Mesothelial cell of epicardium (in vitro differentiated cells): ENCODE measurements at places on chromosomes 7 and 10. TPM values are rescaled to one million over a fixed set of nuclear protein-coding genes. Genes with fewer than 3 reads are reported as not detected.

DNA sequence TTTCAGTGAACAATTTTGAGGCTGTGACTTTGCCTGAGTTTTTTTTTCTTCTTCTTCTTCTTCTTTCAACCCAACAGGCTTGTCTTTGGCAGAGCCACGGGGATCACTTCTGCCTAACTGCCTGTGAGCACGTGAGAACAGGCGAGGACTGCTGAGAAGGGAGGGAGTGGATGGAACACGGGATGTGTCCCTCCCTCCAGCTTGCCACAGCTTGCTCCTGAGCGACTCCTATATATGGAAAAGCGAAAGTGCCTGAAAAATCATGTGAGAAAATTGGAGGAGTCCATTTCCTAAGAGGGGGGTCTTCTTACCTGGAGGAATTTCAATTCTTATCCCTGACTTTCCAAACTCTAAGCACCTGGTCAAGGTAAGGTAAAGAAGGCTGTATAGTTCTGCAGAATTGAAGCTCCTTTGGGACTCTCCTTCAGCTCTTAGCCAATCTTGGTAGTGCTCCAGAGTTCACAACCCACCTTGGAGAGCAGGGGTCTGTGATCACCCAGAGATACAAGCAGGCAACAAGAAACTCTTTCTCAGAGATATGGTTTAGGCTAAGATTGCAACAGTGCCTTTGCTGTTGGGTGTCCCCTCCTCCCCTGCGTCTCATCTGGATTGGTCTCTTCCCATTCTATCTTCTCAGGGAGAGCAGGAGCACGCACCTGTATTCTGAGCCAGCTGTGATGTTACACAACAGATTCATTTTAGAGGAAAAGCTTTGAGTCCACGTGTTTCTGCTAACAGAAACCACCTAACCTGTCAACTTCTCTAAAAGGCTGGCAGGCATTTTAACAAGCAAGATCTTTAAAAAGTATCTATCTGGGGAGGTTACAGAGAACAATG, at the start of gene MAT1A:
MAT1A (minus strand) TSS at position 208 of the 837 bp plus-strand sequence. CDS start 235 bp downstream, outside the sequence.
- H3K4me3 ChIP-seq, result no peak within 1 kb of the TSS
- peaks cover 4% of the 10 kb centered on the region for H3K4me1 ChIP-seq
- DNase-seq, result no peak

Gene JAKMIP3
- 1.2 to 1.4 TPM (median 1.3 TPM) in 3 replicates for total RNA-seq

Gene TMEM225B
- total RNA-seq, result 2.5 to 3.6 TPM (median 3.2 TPM) in 3 replicates

Gene UCMA
- total RNA-seq, result not detected in 3 replicates

Gene NUTM2D
- total RNA-seq, result 10.1 to 11.2 TPM (median 11.0 TPM) in 3 replicates

- H3K4me1 ChIP-seq, result no peaks in the 10 kb centered on the region
- peaks cover 2% of the 10 kb centered on the region for H3K27me3 ChIP-seq
- no peak overlapping the region for H3K4me3 ChIP-seq
- H3K27ac ChIP-seq, result no peak overlapping the region
- no peaks in the 10 kb centered on the region for H3K36me3 ChIP-seq
Measured at GRCh38 chr7:149050941-149051340, 22.6 kb upstream of the PDIA4 start.

DNA sequence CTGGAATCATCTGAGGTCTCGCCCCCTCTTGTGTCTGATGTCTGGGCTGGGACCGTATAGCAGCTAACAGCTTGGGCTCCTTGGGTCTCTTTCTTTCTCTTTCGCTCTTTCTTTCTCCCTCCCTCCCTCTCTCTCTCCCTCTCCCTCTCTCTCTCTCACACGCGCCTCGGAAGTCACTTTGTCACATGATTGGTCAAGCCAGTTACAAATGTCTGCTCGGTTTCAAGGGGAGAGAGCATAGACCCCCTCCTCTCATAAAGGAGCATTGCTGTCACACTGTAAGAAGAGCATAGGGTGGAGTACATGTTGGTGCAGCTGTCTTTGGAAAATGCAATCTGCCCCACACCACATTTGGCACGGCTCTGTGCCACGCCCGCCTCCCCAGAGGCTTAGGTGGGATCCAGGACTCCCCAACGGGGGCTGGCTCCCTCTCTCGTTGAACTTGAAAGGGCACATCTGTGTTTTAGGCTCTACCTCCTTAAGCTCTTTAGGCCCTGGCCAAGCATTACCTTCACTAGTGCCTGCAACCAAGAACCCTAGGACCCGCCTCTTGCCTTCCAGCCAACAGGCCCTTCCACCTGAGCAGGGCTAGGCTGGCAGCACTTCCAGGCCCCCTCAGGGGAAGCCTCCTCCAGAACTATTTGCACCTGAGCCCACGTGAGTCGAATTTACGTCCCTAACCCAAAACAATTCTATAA, 61.9 kb upstream of the CACUL1 start:
- no peaks in the 10 kb centered on the region for H3K36me3 ChIP-seq
- no peak overlapping the region for H3K27ac ChIP-seq
- H3K27me3 ChIP-seq, result peaks cover 6% of the 10 kb centered on the region
- no peaks in the 10 kb centered on the region for H3K4me1 ChIP-seq
- no peak overlapping the region for H3K4me3 ChIP-seq

GRCh38 chr7:10821156-10821555, 152.5 kb upstream of the PHF14 start:
- DNase-seq, result no peak
- no peaks in the 10 kb centered on the region for H3K36me3 ChIP-seq
- H3K27ac ChIP-seq, result no peak overlapping the region
- H3K4me3 ChIP-seq, result no peak overlapping the region
- no peaks in the 10 kb centered on the region for H3K4me1 ChIP-seq
- no peaks in the 10 kb centered on the region for H3K27me3 ChIP-seq

GRCh38 chr7:11077816-11078215, 104.1 kb downstream of the PHF14 start:
- no peaks in the 10 kb centered on the region for H3K27me3 ChIP-seq
- H3K27ac ChIP-seq, result no peak overlapping the region
- H3K4me1 ChIP-seq, result peaks cover 1% of the 10 kb centered on the region

DNA sequence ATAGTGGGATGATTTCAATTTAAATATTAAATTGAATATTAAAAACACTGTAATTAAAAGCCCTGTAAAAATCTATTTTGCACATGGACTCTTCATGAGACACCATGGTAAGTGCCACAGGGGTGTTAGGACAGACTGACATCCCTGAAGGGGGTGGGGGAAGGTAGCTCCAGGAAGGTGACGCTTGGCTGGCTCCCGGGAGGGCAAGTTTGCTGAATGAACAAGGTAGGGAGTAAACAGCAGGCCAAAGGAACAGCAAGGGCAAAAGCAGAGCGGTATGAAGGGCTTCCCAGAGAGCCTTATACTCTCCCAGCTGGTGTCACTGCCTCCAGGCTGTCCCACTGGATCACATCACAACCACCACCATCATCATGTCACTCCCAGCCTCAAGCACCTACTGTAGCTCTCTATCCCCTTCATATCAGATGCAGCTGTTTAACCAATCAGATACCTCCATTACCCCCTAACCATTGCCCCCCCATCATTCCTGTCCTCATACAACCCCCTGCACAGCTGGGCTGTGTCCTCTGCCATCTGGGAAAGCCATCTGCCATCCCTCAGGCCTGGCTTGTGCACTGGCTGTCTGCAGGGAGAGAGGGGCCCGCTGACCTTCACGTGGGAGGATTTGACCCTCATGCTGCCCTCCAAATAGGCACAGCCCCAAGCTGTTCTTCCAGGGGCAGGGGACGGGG, 19.5 kb downstream of the HSPA12A start:
- H3K27ac ChIP-seq, result no peak overlapping the region
- H3K4me1 ChIP-seq, result peaks cover 27% of the 10 kb centered on the region
- DNase-seq, result no peak
- H3K27me3 ChIP-seq, result no peaks in the 10 kb centered on the region
- H3K4me3 ChIP-seq, result no peak overlapping the region

Gene ARL3
- 13.0 to 13.9 TPM (median 13.7 TPM) in 3 replicates for total RNA-seq

DNA sequence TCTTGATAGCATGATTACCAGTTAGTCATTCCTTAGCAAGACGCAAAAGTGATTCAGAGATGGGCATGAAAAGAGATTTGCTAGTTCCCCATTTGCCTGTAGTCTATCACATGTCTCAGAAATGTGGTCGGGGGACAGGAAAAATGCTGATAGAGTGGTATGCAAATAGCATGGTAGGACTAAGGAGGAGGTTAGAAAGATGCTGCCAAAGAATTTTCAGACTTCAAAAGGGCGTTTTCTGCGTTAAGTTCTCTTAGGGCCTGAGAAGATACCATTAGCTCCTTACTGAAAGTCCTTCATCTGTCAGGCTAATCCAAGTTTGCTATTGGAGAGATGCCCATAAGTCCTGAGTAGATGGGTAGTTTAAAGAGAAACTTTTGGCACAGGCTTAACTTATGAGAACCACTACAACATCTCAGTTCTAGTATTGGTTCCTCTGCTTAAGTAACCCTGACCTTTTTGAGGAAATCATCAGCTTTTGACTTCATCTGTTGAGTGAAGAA, 2.7 kb downstream of the CALD1 start:
- H3K4me1 ChIP-seq, result peaks cover 50% of the 10 kb centered on the region
- H3K27ac ChIP-seq, result no peak overlapping the region
- no peaks in the 10 kb centered on the region for H3K27me3 ChIP-seq
- peak overlapping the region; percentile 35 for H3K4me3 ChIP-seq
- no peak for DNase-seq
- H3K36me3 ChIP-seq, result no peaks in the 10 kb centered on the region

DNA sequence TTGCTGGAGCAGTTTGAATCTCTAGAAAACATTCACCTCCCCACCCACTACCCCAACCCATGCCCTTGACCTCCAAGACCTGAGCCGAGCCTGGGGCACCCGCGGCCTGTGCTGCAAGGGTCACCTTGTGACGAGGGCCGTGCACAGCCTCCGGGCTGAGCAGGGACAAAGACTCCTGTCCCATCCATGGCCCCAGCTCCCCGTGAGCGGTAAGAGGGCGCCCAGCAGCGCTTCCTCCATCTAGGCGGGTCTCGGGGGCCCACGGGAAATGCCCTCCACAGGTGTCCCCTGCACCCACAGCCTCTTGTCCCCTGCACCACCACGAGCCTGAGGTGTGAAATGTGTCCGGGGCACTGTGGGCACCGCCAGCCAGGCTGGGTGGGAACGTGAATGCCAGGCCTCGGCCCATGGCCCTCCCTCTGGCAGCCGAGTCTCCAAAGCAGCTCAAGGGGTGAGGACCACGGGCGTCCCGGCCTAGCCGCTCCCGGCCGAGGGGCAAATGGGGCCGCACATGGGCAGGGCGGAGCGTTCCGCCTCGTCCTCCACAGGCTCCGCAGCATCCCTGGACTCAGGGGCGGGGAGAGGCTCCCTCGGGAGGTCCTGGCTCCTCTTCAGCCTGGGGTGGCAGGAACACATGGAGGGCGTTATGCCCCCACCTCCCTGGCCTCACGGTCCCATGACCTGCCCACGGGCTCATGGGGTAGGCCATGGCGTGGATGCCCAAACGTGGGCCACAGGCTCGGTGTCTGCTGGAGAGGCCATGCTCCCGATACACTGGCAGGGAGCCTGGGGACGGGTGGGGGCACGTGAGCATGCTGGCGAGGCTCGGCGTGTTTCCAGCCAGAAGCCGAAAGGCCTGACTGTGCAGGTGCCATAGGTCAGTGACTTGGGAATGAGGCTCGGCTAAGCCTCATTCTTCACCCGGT, 21.1 kb downstream of the DPYSL4 start:
- no peaks in the 10 kb centered on the region for H3K27me3 ChIP-seq
- no peak overlapping the region for H3K27ac ChIP-seq
- H3K4me1 ChIP-seq, result no peaks in the 10 kb centered on the region
- no peak for DNase-seq

Gene CHAT
- not detected in 3 replicates for total RNA-seq
